ENCODE measurements at places on chromosomes 12 and 14.

- DNase-seq, result no peak
These were observed at the start of gene MSI1 for GRCh38 chr12:120368789-120369602. Gene MSI1 (minus strand): TSS chr12:120369164. CDS start chr12:120369091, 73 bp downstream.

GRCh38 chr12:26748412-26748740 lies 84.6 kb downstream of the ITPR2 start:
- no peak for DNase-seq

DNA sequence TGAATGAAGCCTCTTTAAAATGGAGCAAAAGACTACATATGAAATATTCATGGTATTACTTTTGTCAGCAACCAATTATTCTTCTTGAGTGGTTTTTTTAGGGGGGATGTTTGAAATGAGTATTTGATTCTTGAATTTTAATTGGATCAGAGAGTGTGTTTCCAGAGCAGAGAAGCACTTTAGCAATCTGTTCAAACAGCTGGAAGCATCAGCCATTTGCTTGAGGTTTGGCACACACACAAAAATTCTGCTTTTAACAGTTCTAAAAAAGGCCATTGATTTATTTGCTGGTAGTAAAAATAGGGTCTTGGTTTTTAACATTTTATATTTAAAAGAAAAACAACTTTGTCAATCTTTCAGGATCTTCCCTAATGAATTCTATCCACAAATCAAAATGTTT lies 292.7 kb downstream of the LRFN5 start:
- no peak for DNase-seq

DNA sequence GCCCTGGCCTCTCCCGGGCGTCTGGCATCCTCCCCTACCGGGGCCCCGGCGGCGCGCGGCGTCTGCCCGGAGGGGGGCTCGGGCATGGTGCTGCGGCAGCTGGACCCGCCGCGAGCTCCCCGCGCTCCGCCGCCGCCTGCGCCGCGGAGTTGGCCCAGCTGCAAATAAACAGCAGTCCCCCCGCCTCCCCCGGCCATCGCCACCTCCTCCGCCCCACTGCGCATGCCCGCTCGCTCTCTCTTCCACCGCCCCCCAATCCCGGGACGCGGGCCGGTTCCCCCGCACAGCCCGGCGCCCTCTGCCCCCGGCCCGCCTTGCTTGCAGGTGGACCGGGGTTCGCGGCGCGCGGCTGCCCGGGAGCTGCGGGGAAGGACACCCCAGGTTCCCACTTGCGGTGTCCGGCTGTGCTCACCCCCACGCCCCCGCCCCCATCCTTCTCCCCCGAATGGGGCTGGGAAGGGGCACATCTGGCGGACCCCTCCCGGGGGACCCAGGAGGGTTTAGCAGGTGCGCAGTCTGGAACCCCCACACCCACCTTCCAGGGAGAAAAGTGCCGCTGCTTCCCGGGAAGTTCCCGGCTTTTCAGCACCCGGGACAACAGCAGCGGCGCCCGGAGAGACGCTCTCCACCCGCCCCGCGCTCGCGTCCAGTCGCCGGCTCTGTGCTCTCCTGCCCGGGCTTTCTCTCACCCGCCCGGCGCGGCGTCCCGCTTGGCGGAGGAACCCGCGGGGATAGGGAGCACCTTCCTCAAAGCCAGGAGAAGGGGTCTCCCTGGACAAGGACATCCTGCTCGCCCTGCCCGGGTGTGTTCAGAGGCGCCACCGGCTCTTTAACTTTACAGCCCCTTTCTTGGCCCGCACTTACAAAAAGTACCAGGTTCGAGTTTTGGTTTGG lies at the start of gene TMTC1:
Gene TMTC1 (minus strand): TSS at position 170 of the 894 bp plus-strand sequence. CDS start 191 bp downstream, outside the sequence.
- DNase-seq, result no peak

- DNase-seq, result no peak
These were observed 1.9 kb upstream of the DCAF5 start for GRCh38 chr14:69154779-69155178.

DNA sequence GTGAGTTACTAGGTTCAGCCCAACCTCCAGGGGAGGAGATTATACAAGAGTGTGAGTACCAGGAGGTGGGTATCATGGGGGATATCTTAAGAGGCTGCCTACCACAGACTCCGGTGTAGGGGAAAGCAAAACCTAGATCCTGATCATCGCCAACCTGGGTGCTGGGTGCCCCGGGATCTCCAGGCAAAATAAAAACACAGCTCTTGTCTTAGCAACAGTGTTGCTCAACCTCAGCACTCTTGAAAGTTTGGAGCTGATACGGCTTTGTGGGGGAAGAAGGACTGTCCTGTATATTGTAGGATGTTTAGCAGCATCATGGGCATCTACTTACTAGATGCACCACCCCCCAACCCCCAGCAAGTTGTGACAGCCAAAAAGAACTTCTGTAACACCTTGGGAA lies 74.5 kb downstream of the CCDC60 start:
- DNase-seq, result no peak

GRCh38 chr12:2183556-2184541 lies 131.1 kb downstream of the CACNA1C start:
- DNase-seq, result no peak

- no peak for DNase-seq
These were observed 3.5 kb downstream of the PKP2 start for GRCh38 chr12:32893043-32893442.
